Activated naive CD8-positive, alpha-beta T cell treated with anti-CD3 and anti-CD28 coated beads, Interleukin-2, amount 50 U/mL, for 24 hours (primary cell): ENCODE measurements at places on chromosomes 7 and 10.

DNA sequence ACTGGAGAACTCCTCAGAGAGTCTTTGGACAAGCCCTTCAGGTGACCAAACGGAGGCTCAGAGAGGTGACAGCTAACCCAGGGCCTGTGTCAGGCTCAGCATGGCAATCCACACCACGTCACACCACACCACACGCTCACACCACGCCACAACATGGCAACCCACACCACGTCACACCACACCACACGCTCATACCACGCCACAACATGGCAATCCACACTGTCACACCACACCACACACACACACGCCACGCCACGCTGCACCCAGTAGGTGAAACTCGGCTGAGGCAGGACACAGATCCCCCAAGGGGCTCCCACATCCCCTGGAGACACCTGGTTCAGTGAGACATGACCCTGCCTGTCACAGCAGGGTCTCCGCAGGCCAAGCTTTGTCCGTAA is 107.3 kb downstream of the PDGFA start:
- DNase-seq, result no peak

DNA sequence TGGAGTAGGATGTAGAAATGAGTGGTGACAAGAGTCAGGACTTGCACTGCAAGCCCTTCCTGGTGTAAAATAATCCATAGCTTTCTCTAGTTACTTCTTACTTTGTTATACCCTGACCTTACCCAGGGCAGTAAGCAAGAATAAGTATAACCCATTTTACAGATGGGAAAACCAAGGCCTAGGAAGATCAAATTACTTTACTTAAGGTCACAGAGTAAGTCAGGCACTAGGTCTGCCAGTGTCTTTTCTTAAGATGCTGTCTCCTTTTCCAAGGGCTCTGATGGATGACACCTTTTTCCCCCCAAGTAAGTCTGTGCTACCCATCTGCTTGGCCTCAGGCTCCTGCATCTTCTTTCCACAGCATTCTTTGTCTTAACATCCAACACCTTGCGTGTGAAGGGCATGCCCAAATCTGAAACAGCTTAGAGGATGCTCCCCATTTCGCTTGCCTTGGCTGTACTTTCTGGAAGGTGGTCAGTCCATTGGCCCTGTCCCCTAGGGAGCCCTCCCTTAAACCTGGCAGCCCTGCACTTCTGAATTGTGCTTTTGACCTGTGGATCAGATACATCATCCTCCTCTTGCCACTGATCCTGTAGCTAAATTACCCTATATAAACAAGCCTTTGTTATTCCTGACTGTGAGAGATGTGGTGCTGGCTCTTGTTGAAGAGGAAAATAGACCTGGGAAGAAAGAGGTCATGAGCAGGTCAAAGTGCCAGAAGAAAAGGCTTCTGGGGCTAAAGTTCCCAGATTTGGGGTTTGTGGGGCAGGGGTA is 168.6 kb downstream of the LRMDA start:
- no peak for DNase-seq

GRCh38 chr10:124069341-124070264 is 23.8 kb downstream of the CHST15 start:
- no peak for DNase-seq

GRCh38 chr7:23410446-23411183 is 59.7 kb downstream of the IGF2BP3 start:
- DNase-seq, result no peak

- DNase-seq, result no peak
Observed at GRCh38 chr10:47019155-47020145, 108.2 kb downstream of the PTPN20 start.

DNA sequence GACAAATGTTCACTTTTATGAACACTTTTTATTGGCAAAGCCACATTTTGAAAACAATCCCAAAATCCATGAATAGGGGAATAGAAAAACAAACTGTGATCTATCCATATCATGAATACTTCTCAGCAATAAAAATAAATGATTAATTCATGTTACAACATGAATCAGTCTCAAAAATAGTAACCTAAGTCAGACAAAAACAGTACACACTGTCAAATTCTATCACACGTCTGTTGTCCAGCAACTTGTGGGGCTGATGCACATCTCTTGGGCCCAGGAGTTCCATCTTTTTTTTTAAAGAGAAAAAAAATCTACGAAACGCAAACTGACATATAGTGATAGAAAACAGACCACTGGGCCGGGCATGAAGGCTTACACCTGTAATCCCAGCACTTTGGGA is 71.0 kb downstream of the LARP4B start:
- no peak for DNase-seq

DNA sequence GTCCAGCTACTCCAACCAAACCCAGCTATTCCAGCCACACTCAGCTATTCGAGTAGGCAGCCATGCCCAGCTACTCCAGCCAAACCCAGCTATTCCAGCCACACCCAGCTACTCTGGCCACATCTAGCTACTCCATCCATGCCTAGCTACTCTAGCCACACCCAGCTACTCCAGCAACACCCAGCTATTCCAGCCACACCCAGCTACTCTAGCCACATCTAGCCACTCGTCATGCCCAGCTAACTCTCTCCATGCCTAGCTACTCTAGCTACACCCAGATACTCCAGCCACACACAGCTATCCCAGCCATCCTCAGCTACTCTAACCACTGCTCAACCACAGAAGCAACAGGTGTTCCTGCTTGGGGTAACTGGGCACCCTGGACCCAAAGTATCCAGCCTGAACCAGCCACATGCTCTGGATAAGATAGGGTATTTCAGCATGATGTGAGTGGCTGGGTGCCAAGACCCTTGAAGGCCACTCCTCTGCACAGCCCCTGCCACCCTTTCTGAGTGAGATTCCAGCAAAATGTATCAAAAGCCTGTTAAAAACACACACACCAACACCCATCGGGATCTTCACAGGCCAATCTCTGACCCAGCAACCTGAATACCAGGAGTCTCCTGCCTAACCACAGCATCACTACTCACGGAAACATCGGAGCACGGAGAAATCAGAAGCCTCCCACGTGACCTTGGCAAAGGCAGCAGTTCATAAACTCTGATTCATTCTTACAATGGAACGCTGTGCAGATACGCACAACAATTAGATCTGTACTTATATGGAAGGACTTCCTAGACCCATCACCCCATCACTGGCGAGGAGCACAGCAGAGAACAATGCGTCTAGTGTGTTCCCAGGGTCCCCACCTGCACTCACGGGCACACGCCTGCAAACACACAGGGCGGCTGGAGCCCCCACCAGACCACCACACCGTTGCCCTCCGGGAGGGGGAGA is 51.8 kb upstream of the DNAAF5 start:
- no peak for DNase-seq

DNA sequence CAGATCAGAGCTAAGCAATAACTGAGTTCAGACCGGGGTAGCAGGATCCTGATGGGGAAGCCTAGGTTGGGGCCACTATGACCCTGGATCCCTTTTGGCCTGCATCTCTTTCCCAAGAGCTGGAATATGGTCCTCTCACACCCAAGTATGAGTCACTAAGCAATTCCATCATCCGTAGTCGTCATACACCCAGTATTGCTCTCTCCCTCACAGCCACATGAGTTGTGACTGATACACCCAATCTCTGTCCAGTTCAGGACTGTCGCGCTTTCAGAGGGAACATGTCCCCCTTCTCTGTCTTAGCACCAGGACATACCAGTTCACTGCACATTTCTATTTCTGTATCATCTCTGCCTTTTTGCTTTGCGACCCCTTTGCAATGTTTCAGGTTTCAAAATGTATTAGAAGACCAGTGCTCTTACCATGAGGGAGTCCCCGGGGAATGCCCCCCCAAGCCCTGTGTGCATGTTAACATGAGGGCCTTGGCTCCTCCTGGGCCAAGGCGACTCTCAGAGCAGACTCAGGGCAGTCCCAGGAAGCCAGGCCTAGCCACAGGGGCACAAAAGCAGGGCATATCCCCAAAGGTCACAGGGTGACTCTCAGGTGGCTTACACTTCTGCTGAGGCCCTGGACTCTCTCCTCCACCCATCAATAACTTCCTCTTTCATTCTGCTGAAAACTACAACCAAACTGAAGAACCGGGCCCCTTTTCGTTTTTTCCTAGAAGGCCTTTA is 75.3 kb upstream of the SAMD8 start:
- peak; percentile 69 for DNase-seq

DNA sequence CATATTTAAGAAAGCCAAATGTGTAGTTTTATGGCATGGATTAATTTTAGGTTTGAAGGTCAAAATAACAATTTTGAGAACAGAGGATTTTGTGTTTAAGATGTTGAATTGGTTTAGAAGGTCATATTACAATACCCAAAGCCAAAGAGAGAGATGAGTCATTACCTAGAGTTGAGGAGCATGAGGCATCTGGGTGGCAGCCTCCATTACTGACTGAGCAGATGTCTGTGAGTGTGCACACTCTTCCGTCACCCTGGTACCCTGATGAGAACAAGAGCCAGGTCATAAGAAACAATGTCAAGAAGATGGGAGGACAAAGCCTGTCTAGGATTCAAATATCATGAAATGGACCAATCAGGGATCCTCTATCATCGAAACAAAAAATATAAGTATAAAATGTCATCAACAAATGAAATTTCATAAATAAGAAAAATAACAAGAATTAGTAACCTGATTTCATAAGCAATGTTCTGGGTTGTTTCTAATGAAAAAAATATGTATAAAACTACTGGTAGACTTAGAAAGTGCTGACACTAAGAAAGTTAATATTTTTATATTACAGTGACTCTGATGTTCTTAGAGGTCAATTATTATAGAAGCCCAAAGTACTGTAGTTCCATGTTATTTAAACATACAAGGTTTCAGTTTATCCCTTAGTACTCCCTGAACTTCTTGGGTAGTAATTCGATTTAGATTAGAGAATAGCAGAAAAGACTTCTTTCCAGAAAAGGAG is 20.0 kb downstream of the CUBN start:
- DNase-seq, result peak; percentile 11
